ENCODE measurements at places on chromosomes 2 and 18.

DNA sequence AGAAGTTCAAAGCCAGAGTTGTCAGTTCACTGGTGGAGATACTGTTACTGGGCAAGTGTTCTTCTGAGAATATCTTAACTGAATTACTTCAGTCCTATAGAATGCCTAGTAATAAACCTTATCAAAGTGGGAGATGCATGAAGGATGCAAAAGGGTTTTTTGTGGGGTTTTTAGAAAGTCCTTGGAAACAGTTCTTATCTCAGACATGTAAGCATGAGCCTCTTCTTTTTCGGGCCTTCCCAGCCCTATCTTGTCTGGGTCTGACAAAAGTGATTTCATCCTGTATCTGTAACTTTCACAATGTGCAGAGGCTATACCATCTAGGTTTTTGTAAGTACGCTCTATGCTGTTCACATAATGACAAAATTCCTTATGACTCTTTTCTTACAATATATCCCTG, 255.5 kb downstream of the MYO3B start:
- DNase-seq, result no peak

GRCh38 chr2:40227210-40227609, 224.7 kb downstream of the SLC8A1 start:
- no peak for DNase-seq

GRCh38 chr2:45399040-45399784, 211.9 kb downstream of the SRBD1 start:
- no peak for DNase-seq

GRCh38 chr2:3041841-3042600, 335.6 kb downstream of the EIPR1 start:
- no peak for DNase-seq

DNA sequence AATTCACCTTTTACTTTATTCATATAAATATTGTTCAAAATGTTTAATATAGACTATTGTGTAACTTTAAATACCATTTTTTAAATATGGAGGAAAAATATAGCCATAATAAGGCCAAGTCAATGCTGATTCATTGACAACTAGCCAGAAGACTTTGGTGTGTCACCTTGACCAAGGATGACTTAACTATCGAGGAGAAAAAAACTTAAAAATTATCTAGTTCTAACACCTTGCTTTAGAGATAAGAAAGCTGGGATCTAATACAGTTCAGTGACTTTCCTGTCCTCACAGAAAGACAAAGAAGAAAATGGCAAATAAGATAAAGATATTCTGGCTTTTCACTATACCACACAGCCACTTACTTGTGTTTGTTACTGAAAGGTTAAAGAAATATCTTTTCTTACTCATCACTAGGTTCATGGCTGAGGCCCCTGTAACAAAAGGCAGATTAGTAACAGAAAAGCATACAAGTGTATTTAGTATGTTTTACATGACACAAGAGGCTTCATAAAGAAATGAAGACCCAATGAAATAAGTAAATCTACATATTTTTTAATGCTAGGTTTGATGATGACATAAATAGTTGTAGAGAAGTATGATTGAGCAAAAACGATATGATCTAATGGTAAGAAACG, 65.9 kb upstream of the LRRTM1 start:
- DNase-seq, result no peak

- DNase-seq, result no peak
Observed at GRCh38 chr2:140502951-140503630, 1627.7 kb downstream of the LRP1B start.

DNA sequence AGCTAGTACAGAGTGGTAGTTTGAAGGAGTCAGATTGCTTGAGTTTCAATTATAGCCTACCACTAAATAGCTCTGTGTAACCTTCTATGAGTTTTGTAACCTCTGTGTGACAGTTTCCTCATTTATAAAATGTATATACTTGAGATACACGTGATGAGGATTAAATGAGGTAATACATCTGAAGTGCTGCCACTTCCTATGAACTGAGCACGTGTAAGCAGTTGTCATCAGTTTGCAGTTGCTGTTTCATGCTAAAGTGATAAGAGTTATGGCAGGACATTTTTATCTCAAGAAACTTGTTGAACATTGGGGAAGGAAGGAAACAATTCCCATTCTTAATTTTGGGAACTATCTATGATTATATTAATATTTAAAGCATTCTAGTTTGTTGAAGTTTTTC, 38.5 kb downstream of the CARF start:
- DNase-seq, result no peak
